Activated CD4-positive, alpha-beta memory T cell treated with anti-CD3 and anti-CD28 coated beads for 36 hours (primary cell): ENCODE measurements at places on chromosomes 12 and 14.
A peak's percentile ranks its signal among the peaks of the same experiment; 100 is the strongest.

DNA sequence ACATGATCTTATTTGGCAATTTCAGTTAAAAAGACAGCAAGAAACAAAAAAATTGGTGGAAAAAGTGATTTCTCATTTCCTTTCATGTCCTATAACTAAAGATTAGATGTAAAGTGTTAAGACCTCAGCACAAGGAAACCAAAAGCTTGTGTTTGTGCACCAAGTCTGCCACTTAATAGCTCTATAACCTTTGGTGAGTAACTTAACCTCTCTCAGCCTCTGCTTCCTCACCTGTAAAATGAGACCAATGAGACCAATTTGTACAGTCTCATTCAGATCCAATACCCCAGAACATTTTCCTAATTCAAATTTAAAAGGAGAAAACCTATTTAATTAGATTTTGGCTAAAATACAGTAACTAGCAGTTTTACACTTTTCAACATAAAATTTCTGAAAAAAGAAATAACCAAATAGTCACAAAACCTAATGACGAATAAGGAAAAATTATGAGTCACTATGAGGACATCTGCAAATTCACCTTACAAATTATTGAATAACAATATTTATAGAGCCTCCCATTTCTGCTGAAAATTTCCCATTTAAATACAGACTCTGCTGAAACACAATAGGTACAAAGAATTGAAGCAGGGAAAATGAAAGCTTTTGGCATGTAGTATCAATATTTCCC lies 71.1 kb downstream of the EPS8 start:
- DNase-seq = no peak
- H3K36me3 ChIP-seq = no peaks in the 10 kb centered on the region
- peaks cover 2% of the 10 kb centered on the region for H3K4me1 ChIP-seq
- no peaks in the 10 kb centered on the region for H3K27me3 ChIP-seq

DNA sequence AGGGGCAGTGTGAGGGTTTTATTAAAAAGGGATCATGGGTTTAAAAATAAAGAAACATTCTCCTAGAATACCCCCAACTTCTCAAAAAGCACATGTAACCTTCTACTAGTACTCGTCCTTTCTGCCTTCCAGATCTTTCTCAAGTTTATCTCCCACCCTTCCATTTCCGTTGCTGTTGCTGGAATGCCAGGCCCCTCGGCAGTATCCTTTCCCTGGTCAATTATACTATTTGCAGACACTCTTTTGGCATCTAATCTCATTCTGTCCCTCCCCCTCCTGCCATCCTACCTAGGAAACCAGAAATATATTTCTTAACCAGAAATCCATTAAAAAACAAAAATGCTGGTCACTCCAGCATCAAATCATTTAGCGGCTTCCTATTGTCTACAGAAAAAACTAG lies 198.2 kb upstream of the ATP2B1 start:
- no peak for DNase-seq
- H3K36me3 ChIP-seq = no peaks in the 10 kb centered on the region
- no peak overlapping the region for H3K4me3 ChIP-seq

DNA sequence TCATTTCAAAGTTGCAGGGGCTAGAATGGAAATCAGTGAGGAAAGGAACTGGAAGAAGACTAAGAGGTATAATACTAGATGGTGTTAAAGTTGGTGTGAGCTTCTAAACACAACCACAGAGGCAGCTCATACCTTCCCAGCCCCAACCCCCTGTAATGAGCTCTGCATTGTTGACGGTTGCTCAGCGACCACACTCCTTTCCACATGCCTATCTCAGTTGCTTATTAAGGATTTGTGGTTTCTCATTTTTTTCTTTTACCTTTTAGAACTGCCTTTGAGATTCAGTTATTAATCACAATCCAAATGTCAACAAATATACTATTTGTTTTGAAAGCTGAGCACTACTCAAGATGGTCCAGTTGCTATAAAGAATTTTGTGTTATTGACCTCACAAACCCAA lies 62.1 kb upstream of the KIF21A start:
- no peaks in the 10 kb centered on the region for H3K4me1 ChIP-seq
- no peak for DNase-seq
- H3K4me3 ChIP-seq = no peak overlapping the region
- no peaks in the 10 kb centered on the region for H3K27me3 ChIP-seq
- peaks cover 2% of the 10 kb centered on the region for H3K36me3 ChIP-seq

GRCh38 chr14:59123975-59124374 lies 64.5 kb upstream of the DAAM1 start:
- no peaks in the 10 kb centered on the region for H3K4me1 ChIP-seq
- no peak overlapping the region for H3K27ac ChIP-seq
- H3K36me3 ChIP-seq = no peaks in the 10 kb centered on the region
- DNase-seq = no peak
- H3K27me3 ChIP-seq = peaks cover 19% of the 10 kb centered on the region

- H3K27me3 ChIP-seq = no peaks in the 10 kb centered on the region
- no peak for DNase-seq
- no peaks in the 10 kb centered on the region for H3K36me3 ChIP-seq
- no peaks in the 10 kb centered on the region for H3K4me1 ChIP-seq
- no peak overlapping the region for H3K4me3 ChIP-seq
- no peak overlapping the region for H3K27ac ChIP-seq
Measured at GRCh38 chr12:86663716-86664115, 407.5 kb upstream of the MGAT4C start.

- H3K4me1 ChIP-seq = no peaks in the 10 kb centered on the region
- no peaks in the 10 kb centered on the region for H3K36me3 ChIP-seq
- H3K4me3 ChIP-seq = no peak overlapping the region
- DNase-seq = no peak
- H3K27ac ChIP-seq = no peak overlapping the region
Measured at GRCh38 chr14:44300916-44301315, 206.2 kb downstream of the FSCB start.

DNA sequence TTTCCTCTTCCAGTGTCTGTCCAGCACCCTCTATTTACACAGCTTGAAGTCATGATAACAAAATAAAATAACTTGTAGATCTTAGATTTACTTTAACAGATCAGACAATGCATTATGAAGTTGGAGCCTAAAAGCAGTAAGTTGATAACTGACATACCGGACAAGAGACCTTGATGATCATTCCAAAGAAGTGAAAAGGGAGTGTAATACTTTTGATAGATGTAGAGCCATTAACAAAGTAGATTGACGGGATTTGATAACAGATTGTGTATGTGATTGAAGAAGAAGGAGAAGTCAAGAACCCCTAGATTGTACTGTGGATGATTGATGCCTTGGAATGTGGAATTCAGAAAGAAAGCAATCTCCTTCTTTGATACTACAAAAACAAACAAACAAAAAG lies 403.8 kb upstream of the MGAT4C start:
- H3K4me1 ChIP-seq = no peaks in the 10 kb centered on the region
- no peaks in the 10 kb centered on the region for H3K27me3 ChIP-seq
- DNase-seq = no peak
- no peaks in the 10 kb centered on the region for H3K36me3 ChIP-seq
- no peak overlapping the region for H3K4me3 ChIP-seq

GRCh38 chr12:65961190-65962035 lies 137.1 kb downstream of the HMGA2 start:
- H3K4me1 ChIP-seq = no peaks in the 10 kb centered on the region
- H3K27me3 ChIP-seq = peaks cover 30% of the 10 kb centered on the region
- no peak overlapping the region for H3K27ac ChIP-seq
- no peaks in the 10 kb centered on the region for H3K36me3 ChIP-seq
- DNase-seq = no peak

DNA sequence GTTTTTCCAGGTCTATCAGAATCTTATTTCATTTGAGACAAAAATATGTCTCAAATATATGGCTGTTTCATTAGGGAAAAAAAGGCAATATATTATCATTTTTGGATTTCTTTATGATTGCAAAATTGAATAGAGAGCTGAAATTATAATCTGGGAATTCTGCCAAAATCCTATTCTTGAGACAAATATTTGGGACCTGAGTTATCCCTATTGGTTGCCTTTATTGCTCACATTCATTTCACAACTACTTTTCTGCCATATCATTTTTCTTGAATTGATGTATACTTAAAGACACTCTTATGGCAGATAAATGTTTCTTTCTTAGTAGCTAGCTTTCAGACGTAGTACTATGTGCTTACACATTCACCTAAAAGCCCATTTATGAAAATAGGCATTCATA lies 241.6 kb upstream of the NOVA1 start:
- H3K36me3 ChIP-seq = no peaks in the 10 kb centered on the region
- no peaks in the 10 kb centered on the region for H3K27me3 ChIP-seq
- no peak overlapping the region for H3K4me3 ChIP-seq
- no peak for DNase-seq
- no peak overlapping the region for H3K27ac ChIP-seq

- no peak overlapping the region for H3K27ac ChIP-seq
- DNase-seq = no peak
- no peaks in the 10 kb centered on the region for H3K36me3 ChIP-seq
- no peaks in the 10 kb centered on the region for H3K27me3 ChIP-seq
- H3K4me3 ChIP-seq = no peak overlapping the region
- H3K4me1 ChIP-seq = no peaks in the 10 kb centered on the region
Measured at GRCh38 chr12:106029532-106029931, 109.2 kb downstream of the NUAK1 start.

DNA sequence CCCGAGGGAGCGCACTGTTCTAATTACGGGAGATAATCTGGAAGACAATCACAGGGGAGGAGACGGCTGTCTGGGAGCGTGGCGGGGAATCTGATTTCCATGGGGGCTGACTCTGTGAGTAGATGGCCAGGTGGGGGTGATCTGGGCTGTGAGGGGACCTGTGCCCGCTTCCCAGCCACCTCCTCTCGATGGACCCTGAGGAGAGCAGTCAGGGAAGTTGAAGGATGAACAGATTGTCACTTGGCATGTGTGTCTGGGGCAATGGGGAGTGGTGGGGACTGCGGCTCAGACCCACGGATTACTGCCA lies 22.6 kb downstream of the GALNT9 start:
- H3K27me3 ChIP-seq = peaks cover 1% of the 10 kb centered on the region
- H3K36me3 ChIP-seq = no peaks in the 10 kb centered on the region
- H3K27ac ChIP-seq = no peak overlapping the region
- no peaks in the 10 kb centered on the region for H3K4me1 ChIP-seq

DNA sequence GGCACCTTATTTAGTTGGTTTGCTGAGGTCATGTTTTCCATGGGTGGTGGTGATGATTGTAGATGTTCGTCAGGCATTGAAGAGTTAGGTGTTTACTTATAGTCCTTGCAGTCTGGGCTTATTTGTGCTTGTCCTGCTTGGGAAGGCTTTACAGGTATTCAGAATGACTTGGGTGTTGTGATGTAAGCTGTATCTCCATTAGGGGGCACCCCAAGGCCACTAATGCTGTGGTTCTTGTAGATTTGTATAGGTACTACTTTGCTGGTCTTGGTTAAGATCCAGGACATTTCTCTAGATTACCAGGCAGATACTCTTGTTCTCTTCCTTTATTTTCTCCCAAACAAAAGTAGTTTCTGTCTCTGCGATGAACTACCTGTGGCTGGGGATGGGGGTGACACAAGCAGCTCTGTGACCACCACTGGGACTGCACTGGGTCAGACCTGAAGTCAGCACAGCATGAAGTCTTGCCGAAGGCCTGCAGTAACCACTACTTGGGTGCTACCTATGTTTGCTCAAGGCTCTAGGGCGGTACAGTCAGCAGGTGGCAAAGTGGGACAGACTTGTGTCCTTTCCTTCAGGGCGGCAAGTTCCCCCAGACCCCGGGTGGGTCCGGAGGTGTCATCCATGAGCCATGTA lies 35.8 kb upstream of the FBXO33 start:
- no peaks in the 10 kb centered on the region for H3K36me3 ChIP-seq
- no peak overlapping the region for H3K27ac ChIP-seq
- peaks cover 4% of the 10 kb centered on the region for H3K27me3 ChIP-seq
- no peaks in the 10 kb centered on the region for H3K4me1 ChIP-seq
- DNase-seq = peak; percentile 48
- no peak overlapping the region for H3K4me3 ChIP-seq

GRCh38 chr14:32109676-32110547 lies 32.8 kb downstream of the ARHGAP5 start:
- no peak for DNase-seq
- peaks cover 21% of the 10 kb centered on the region for H3K4me1 ChIP-seq
- no peaks in the 10 kb centered on the region for H3K27me3 ChIP-seq
- H3K36me3 ChIP-seq = peaks cover 6% of the 10 kb centered on the region
- no peak overlapping the region for H3K27ac ChIP-seq

DNA sequence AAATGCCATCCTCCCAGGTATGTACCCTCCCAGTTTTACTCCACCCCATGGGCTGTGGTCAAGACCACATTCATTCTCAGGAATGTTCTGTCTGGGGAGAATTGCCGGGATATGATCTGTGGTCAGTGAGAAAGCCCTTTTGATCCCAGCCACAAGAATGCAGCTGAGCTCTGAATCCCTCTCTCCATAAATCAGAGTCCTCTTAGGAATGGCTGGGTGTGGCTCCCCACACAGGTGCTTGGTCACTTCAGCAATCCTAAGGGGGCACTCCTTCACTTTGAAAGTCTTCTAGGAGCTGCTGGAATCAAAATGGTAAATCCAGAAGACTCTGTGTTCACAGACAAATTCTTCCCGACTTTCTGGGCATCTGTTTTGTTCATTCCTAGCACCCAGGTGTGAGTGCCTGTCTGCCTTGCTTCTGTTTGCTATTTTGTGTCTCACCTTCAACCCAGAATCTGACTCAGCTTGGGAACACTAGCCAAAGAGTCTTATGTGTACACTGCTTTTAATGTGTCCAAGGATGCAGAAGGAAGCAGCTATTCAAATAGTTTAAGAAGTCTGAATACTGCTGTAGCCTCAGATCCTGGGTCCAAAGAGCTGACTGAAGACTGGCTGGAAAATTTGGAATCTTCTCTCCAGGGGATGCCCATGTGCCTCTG lies 144.6 kb upstream of the CDKN3 start:
- DNase-seq = no peak
- H3K4me1 ChIP-seq = peaks cover 6% of the 10 kb centered on the region
- H3K4me3 ChIP-seq = no peak overlapping the region
- H3K27me3 ChIP-seq = peaks cover 12% of the 10 kb centered on the region
- no peaks in the 10 kb centered on the region for H3K36me3 ChIP-seq

DNA sequence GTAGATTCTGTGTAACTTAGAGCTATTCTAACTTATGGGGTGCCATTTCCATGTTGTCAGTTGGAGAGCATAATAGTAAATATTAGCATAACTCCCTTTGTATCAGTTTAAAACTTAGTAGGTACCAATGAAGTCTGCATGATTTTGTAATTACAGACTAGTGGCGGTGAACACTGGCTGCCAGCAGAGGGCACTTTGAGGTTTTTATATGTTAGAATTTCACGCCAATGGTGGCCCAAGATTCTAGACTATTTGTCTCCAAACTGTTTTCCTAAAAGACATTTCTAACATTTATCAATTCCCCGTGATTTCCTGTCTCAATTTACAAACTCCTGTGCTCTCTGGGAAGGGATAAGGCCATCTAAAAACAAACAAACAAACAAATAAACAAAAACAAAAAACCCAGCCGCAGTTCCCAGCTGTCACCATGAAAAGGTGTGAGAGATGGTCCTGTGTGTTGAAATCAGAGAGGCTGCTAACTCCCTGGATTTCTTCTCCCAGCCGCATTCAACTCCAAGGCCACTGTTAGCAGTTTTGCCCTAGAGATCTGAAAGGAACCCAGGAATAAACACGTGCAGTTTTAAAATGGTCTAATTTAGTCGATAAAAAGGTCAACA lies 57.6 kb downstream of the BRMS1L start:
- no peaks in the 10 kb centered on the region for H3K36me3 ChIP-seq

- H3K4me3 ChIP-seq = no peak overlapping the region
- DNase-seq = no peak
- H3K27me3 ChIP-seq = peaks cover 1% of the 10 kb centered on the region
- no peaks in the 10 kb centered on the region for H3K4me1 ChIP-seq
- no peaks in the 10 kb centered on the region for H3K36me3 ChIP-seq
Measured at GRCh38 chr14:81366214-81366613, 33.9 kb downstream of the STON2 start.
